ENCODE measurements at places on chromosomes 4 and X.

DNA sequence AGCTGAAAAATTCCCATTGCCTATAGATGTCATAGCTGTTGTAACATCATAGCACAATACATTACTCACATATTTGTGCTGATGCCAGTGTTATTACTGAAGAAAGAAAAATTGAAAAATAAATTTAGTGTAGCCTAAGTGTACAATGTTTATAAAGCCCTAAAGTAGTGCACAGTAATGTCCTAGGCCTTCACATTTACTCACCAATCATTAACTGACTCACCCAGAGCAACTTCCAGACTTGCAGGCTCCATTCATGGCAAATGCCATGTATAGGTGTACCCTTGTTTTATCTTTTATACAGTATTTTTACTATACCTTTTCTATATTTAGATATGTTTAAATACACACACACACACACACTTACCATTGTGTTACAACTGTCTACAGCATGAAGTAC lies 265.4 kb upstream of the MAGEB18 start:
- DNase-seq, result no peak

GRCh38 chrX:46589977-46590723 lies 16.6 kb downstream of the CHST7 start:
- no peak for DNase-seq

GRCh38 chrX:78650906-78651437 lies 8.2 kb downstream of the RTL3 start:
- DNase-seq, result no peak

GRCh38 chr4:183478926-183479325 lies 25.9 kb upstream of the ING2 start:
- DNase-seq, result no peak

GRCh38 chrX:20374450-20374849 lies 107.7 kb upstream of the RPS6KA3 start:
- no peak for DNase-seq

- DNase-seq, result no peak
These were observed 315.8 kb downstream of the STIM2 start for GRCh38 chr4:27176400-27176799.

DNA sequence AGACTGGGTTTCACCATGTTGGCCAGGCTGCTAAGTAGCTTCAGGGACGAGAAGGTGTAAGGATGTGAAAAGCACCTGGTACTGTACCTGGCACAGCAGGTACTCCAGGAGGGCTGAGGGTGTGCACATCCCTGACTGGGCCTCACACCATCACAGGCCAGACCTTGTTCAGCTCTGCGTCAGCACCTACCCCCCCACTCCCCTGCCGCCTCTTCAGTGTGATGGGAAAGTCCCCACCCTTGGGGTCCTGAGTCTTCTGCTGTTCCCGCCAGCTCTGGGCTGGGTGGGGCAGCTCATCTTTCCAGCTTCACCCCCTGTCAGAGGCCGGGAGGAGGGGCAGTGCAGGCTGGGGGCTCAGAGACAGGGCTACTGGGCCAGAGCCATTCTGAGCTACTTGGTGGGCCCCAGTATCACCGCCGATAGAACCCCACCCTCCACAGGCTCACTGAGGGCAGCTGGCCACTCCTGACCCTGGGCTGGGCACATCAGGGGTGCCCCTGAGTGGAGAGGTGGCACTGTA lies 6.7 kb upstream of the SH3BP2 start:
- DNase-seq, result peak; percentile 56

DNA sequence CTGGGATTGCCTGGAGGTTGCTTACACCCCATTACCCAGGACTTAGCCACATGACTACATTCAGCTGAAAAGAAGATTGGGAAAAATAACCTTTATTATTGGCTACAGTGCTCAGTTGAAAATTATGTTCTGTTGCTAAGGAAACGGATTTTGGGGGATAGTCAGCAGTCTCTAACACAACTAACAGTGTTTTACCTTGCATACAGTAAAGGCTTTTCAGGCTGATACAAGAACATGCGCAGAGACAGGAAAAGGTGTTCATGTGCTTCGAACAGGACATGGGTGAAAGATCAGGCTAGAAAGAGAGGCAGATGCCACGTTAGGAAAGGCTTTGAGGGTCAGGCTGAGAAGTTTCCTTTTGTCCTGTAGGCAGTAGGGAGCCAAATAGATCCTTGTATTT lies 14.8 kb upstream of the RHOH start:
- no peak for DNase-seq

GRCh38 chr4:1002631-1003251 lies 8.7 kb upstream of the FGFRL1 start:
- DNase-seq, result no peak

GRCh38 chrX:13750204-13750603 lies 15.7 kb downstream of the OFD1 start:
- DNase-seq, result peak; percentile 15

DNA sequence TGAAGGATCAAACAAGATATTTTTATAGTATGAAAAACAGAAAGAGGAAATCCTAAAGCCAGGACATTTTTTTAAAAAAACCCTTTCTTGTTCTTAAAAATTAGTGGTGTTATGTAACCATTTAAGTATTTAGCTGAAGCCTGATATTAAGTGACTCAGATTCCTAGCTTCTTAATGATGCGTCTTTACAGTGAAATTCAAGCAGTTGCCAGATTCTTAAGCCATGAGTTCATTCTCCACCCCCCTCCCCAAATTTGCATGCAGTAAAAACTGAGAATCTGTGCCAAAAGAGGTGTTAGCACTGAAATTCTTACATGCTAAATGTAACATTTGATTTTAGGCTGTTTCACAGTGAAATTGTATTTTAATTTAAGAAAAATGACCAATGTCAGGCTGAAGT lies 180.8 kb downstream of the RAPGEF2 start:
- no peak for DNase-seq

- no peak for DNase-seq
These were observed 146.0 kb downstream of the TBL1X start for GRCh38 chrX:9610771-9611392.

DNA sequence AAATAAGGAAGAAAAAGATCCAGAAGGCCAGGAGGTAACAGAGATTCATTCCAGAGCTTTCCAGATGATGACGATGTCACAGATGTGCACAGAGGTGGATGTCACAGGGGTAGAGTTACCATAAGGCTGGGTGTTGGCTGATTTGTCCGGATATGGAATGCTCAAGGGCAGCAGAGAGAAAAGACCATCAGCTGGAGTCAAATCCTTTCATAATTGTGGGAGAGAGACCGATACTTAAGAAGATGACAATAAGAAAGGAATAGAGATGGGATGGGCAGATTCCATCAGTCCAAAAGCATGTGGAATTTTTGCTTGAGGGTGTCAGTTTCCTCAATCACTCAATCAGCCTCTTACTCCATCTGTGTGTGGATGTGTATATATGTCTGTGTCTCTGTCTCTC lies 150.4 kb downstream of the CENPC start:
- DNase-seq, result no peak

DNA sequence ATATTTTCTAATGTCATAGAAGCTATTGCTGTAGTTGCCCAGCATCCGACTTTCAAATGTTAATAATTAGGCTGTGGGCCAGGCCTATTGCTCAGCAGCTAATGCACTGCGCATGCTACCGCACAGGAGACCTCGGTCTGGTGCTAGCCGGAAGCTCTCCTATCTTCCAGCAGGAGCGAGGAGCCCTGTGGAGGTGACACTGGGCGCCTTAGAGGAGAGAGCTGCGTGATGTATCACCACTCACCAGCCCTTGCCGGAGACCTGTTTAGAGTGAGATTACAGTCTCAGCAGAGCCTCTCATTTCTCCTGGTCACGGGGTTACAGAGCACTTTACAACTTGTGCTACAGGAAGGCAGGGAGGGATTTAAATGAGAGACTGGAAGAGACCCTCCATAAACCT lies 31.1 kb upstream of the MID1IP1 start:
- no peak for DNase-seq

DNA sequence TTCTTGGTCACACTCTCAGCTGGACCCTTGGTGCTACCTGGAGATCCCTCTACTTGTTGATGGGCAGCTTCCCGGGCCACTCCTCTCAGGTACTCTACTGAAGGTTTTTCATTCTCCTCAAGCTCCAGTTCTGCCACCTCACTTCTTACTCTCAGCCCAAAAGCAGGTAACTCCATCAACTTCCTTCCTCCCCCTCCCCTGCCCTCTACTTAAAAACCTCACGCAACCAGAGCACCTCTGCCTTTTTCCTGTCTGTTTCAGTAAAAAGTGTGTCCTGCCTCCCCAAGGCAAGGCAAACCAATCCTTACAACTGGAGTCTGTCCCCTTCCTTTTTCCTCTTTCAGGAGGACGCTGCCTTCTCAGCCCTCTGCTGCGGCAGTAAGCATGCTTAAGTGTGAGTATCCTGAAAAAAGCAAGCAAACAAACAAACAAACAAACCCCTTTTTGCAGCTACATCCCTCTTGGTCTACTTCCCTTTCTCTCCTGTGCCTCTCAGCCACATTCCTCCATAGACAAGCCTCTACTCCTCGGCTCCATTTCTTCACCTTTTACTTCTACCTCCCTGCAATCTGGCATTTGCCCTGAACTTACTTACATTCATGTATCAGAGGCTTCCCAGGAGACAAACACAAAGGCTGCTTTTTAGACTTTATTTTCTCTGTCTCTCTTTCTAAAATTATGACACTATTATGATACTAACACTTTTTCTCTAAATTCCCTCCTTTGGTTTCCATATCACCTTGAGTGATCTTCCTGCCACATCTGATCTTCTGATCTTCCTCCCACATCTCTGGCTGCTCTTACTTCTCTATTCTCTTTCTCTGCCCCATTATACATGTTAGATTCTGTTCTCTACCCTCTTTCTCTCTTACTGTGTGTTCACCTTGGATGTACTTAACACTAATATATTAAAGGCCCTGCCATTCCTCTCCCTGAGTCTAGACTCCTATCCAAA lies 5.4 kb downstream of the ALPK1 start:
- peak; percentile 52 for DNase-seq

DNA sequence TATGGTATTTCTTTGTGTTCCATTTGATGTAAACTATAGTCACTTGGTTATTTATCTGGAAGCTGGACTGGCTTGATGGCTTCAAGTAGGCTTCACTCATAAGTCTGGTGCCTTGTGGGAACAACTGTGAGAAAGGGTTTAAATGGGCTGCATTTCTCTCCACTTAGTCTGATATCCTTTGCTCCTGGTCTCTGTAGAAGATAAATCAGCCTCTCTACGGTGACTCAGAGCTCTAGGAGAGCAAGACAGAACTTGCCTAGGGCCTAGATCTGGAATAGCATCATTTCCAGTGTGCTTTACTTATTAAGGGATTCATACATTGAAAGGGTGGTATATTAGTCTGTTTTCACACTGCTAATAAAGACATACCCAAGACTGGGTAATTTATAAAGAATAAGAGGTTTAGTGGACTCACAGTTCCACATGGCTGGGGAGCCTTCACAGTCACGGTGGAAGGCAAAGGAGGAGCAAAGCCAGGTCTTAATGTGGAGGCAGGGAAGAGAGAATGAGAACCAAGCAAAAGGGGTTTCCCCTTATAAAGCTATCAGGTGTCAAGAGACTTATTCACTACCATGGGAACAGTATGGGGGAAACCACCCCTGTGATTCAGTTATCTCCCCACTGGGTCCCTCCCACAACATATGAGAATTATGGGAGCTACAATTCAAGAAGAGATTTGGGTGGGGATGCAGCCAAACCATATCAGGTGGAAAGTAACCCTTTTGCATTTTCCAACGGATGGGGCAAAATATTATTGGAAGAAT lies 1746.4 kb upstream of the PCDH7 start:
- no peak for DNase-seq

DNA sequence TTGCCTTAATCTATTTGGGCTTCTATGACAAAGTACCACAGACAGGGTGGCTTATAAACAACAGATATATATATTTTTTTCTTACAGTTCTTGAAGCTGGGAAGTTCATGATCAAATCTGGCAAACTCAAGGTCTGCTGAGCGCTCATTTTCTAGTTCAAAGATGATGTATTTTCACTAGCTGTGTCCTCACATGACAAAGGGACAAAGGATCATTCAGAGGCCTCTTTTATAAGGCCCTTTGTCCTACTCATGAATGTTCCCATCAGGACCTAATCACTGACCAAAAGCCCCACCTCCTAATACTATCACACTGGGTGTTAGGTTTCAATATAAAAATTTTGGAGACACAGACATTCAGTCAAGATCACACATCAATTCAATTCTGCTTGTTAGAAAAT lies 2025.2 kb downstream of the PCDH7 start:
- no peak for DNase-seq

- DNase-seq, result peak; percentile 28
These were observed 83.0 kb downstream of the MAML3 start for GRCh38 chr4:140070973-140071372.

GRCh38 chrX:140918398-140919038 lies 83.9 kb upstream of the SPANXB1 start:
- DNase-seq, result peak; percentile 30

GRCh38 chrX:1853447-1853846 lies 238.6 kb downstream of the ASMT start:
- DNase-seq, result no peak

DNA sequence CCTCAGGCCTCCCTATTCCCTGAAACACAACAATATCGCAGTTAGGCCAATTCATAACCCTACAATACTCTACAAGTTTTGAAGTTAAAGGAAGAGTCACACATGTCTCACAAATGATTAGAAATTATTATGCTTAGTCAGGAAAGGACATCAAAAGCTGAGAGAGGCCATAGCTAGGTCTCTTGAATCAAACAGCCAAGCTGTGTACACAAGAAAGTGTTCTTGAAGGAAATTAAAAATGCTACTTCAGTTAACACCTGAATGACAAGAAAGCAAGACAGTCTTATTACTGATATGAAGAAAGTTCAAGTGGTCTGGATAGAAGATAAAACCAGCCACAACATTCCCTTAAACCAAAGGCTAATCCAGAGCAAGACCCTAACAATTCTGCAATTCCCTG lies 23.6 kb upstream of the GUCY1A1 start:
- no peak for DNase-seq

- DNase-seq, result no peak
These were observed 27.4 kb downstream of the HSD17B11 start for GRCh38 chr4:87363552-87363951.

DNA sequence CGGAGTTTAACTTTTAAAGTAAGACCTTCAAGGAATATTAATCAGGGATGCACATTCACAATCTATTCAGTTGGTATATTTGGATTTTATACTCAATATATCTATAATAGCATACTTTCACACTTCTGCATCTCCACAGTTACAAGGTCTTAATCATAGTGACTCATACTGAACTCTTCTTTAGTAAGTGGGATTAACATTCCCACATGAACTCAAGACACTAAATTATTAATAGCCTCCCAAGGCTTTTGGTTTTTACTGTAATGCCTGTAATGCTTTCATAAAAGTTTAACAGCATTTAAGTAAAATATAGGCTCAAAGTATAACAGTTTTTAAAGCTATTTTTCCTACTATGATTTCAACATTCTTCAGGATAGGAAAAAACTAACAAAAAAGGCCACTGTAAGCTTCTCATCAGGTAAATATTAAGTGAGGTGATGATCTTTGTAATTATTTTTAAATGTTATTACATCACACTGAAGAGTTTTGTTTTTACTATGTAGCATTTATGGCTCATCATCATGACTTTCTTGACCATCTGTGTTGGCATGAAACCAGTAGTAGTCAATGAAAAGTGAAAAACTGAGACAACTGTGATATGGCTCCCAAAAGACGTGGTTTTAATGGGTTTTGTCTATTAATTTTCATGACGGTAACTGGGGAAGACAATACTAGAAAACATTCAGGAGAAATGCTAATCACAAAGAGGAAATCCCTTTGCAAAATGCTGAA lies 91.5 kb upstream of the GALNT7 start:
- DNase-seq, result no peak
